Muscle of leg (tissue), 16 donors: ENCODE measurements at places on chromosomes 6 and 20. TPM values are rescaled to one million over a fixed set of nuclear protein-coding genes. Genes with fewer than 3 reads are reported as not detected.

Gene NKAPL
- total RNA-seq = 0.71 TPM

Gene ZNF391
- total RNA-seq = 3.0 TPM

Gene PCSK2
- total RNA-seq = 0.27 TPM

Gene ZNF165
- 0.62 TPM for total RNA-seq

Gene EYA2
- 1.5 TPM for total RNA-seq

Gene SLC22A1
- total RNA-seq = 1.2 TPM

Gene PBOV1
- not detected for total RNA-seq

Gene SLC18B1
- total RNA-seq = 12.1 TPM

Gene EMILIN3
- total RNA-seq = 46.1 TPM

Gene SLC25A27
- total RNA-seq = 18.6 TPM

Gene TMC2
- not detected for total RNA-seq

Gene IP6K3
- 27.8 TPM for total RNA-seq

Gene SPATS1
- total RNA-seq = not detected

Gene SMIM8
- 10.4 TPM for total RNA-seq

Gene SYCP2L
- total RNA-seq = 2.6 TPM

Gene ARMH2
- total RNA-seq = not detected

Gene CPXM1
- 41.5 TPM for total RNA-seq

Gene PACRG
- 1.8 TPM for total RNA-seq
